Activated naive CD4-positive, alpha-beta T cell (primary cell): ENCODE measurements at places on chromosomes 1 and 21.

DNA sequence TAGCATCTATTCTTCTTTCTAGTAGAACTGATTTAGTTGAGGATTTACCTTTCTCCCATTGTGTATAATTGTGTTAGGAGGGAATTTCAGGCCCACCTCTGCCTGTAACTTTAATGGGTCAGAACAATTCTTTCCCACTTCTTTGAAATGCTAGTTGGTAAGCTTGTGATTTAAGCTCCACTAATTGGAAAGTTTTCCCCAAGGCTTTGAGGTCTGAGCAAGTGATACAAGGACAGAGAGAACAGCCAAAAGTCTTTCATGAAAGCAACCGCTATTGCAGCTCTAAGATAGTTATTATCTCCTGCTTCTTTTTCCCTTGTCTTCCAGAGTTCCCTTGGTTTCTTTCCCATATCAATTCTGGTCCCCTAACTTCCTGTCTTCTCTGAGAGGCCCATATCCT, 38.7 kb upstream of the PDC start:
- no peak for DNase-seq

DNA sequence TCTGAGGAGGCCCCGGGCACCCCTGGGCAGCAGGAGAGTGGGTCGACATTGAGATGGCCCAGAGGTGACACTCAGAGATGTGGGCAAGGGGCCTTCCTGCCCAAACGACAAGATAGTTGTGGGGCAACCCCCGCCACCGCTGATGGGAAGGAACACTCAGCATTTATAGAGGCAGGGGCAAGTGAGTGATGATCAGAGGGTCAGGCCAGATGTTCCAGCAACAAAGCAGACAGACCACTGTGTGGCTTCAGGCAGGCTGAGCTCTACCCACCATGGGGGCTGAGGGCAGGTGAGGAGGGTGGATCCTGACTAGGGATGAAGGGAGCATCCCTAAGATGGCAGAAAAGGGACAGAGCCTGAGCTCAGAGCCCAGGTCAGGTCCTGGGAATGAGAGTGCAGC, 362.7 kb downstream of the PTPRU start:
- DNase-seq: no peak

- no peak for DNase-seq
Observed at GRCh38 chr1:55250399-55251075, 35.4 kb upstream of the USP24 start.

- DNase-seq: no peak
Observed at GRCh38 chr1:15948091-15948591, 27.8 kb downstream of the ZBTB17 start.

GRCh38 chr1:15445390-15446122, 7.3 kb downstream of the CTRC start:
- DNase-seq: no peak

DNA sequence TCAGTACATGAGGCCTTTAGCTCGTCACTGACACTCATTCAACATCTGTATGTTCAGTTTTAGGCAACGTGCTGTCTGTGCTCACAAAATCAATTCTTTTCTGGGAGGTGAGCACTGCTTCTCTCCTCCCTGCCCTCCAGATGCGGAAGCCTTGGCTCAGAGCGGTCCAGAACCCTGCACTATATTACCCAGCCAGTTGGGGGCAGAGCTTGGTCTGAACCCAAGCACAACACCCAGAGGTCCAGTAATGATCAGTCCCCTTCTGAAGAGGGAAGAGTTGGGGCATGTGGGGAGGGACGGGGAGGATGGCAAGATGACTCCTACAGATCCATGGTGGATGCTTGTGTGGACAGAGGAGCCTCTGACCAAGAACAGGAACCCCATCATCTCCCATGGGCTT, 5.6 kb upstream of the DSCAM start:
- DNase-seq: no peak

DNA sequence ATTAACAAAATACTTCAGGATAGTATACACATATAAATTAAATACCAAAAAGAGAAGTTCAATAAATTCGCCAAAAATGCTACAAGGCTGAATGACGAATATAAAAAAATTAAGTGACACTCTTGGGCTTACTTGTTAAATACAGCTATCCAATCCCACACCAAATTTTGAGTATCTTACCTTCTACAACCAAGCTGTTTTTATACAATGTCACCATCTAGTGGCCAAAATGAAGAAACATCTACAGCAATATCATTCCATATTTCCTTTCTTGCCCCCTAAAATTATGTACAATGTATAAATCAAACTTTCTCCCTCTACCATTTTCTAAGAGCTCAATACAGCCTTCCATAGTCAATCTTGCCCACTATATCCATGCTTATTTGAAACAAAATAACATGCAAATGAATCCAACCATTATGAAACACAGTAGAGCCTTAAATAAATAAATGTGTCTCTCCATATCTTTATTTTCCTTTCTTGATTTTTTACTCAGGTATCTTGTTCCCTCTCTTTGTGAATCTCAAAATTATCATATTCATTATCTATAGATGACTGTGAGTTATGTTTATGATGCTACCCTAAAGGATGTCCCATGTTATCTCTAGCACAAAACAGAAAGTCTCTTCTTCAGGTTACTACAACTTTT, 86.3 kb downstream of the ACBD6 start:
- no peak for DNase-seq

DNA sequence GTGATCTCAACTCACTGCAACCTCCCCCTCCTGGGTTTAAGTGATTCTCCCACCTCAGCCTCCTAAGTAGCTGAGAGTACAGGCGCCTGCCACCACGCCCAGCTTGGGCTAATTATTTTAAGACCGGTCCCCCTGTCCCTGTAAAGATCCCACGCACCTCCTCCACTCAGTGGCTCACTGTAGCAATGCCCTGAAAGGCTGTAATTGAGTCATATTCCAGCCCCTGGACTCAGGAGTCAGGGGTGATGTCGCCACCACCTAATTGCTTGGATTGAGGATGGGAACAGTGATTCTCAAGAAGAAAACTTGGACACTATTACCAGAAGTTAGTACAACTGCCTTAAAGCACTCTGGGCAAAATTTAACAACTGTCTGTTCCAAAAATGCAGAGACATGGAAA, 3.1 kb upstream of the EDARADD start:
- no peak for DNase-seq

GRCh38 chr1:94095744-94096469, 25.0 kb downstream of the ABCA4 start:
- no peak for DNase-seq

DNA sequence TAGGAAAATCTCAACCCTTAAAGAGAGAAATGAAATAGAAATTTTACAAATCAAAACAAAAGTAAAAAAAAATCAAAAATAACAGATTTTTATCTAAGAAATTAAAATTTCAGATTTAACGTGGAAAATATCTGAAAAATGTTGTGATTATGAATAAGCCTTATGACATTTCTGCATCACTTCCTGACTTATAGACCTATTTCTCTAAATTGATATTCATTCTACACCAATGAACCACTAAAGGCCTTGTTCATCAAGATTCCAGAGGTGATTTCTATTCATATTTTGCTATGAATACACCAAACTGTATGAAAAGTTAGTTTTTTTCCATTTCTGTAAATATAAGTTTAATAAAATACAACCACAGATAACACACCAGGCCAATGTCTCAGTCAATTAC, 261.5 kb downstream of the SMYD3 start:
- no peak for DNase-seq

- no peak for DNase-seq
Observed at GRCh38 chr1:20981915-20982314, 194.8 kb downstream of the EIF4G3 start.

DNA sequence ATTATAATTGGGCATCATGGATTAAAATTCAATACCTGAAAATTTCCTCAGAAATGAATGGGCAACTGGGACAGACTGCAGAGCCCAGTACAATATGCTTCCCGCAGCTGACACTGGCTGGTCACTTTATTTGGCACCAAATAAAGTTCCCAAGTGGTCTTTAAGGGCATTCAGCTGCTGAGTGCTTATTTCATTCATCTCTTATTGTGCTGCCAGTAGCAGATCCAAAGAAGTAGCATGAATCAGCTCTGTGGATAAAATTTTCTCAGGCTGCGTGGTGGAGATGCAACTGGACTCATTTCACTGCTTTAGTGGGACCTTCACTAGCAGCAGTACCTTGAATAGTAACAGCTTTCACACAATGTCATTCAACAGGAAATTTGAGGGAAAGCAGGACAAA, 226.3 kb upstream of the ADGRL2 start:
- DNase-seq: no peak

GRCh38 chr1:61115436-61115835, 33.1 kb downstream of the NFIA start:
- no peak for DNase-seq
